ENCODE measurements at places on chromosomes 3 and 15.

- no peak for DNase-seq
These were observed 65.8 kb upstream of the PTX3 start for GRCh38 chr3:157370867-157371266.

- no peak for DNase-seq
These were observed 3.7 kb downstream of the PDIA5 start for GRCh38 chr3:123070510-123070909.

- no peak for DNase-seq
These were observed 1412.6 kb downstream of the ZPLD1 start for GRCh38 chr3:103847081-103848062.

DNA sequence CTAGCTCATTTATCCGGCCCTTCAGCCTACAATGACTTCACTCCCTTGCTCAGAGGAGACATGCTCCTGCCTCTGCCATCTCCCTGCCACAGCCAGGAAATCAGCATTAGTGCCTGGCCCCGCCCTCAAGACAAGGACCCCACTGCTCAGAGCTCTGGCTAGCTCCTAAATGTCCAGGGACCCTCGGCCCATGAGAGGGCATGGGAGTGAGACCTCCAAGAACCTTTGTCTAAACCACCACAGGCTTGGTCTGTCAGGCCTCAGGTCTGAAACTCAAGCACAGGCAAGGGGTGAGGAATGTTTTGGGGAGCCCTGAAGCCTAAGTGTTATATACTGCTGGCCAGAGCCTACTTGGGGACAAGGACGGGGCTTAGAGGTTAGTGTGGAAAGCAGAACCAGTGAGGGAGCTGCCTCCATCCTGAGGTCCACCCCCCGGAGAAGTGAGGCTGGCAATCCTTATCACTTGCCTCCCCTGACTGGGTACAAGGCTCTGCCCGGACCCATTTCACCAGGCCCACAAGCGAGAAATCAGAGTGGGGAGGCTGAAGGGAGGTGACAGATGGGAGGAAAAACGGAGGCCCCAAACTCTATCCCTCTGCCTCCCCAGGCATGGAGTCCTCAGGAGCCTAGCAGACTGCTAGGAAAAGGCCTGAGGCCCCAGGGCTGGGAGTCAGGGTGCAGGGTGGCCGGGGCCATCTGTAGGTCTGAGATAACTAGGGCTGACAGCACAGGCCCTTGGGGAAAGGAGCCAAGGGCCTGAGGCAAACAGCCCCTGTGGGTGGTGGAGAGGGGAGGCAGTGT is 18.8 kb downstream of the SHF start:
- DNase-seq = no peak

Measured in fibroblast of skin of scalp (primary cell).